Epithelial cell of prostate (primary cell): ENCODE measurements at places on chromosomes 5 and 9.

GRCh38 chr5:61731946-61732314 is 399.9 kb downstream of the ZSWIM6 start:
- DNase-seq = no peak

GRCh38 chr5:67516948-67517565 is 320.5 kb upstream of the CD180 start:
- no peak for DNase-seq

DNA sequence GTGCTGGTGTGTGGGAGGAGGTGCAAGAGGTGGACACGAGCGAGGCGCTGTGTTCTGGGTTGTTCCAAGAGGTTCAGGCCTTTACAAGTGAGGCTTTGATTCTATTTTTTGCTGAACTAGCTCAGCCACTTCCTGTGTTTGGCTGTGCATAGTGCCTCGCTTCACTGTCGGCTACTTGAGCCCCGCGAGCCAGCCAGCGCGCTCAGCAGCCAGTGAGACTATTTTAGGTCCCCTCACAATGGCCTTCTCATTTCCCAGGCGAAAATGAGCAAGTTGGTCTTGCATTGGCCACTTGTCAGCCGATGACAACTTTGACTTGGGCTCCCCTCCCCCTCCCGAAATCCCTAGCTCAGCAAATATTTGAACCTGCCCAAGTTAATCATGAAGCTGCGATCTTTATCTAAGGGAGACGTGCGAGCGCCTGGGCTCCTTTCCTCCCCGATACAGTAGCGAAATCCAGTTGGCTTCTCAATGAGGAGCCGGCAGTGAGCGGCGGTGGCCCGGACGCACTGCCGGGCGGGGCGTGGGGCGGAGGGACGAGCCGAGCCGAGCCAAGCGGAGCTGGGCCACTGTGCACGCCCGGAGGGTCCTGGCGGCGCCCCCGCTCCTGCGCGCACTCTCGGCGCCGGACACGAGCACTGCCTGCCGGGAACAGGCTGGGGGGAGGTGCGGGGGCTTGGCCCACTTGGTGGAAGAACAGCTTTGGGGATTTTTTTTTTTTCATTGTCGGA is 72.6 kb downstream of the PIK3R1 start:
- no peak for DNase-seq

- DNase-seq = no peak
Observed at GRCh38 chr5:68818057-68818695, 275.6 kb upstream of the SLC30A5 start.

GRCh38 chr5:74167930-74168315 is 472.6 kb downstream of the ENC1 start:
- DNase-seq = no peak

GRCh38 chr9:73527521-73527920 is 375.9 kb downstream of the ANXA1 start:
- peak; percentile 12 for DNase-seq

- DNase-seq = no peak
Observed at GRCh38 chr9:70131296-70131695, 87.6 kb downstream of the MAMDC2 start.

- DNase-seq = no peak
Observed at GRCh38 chr5:64108674-64109073, 57.0 kb upstream of the RNF180 start.

DNA sequence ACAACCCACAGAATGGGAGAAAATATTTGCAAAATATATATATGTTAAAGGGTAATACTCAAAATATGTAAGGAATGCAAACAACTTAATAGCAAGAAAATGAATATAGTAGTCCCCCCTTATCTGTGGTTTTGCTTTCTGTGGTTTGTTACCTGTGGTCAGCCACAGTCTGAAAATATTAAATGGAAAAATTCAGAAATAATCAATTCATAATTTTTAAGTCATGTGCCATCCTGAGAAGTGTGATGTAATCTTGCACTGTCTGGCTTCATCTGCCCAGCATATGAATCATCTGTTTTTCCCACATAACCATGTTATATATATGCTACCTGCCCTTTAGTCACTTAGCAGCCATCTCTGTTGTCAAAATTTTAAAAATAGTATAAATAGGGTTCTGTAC is 11.7 kb downstream of the CER1 start:
- DNase-seq = peak; percentile 33
